ENCODE measurements at places on chromosomes 12 and 14.
A peak's percentile ranks its signal among the peaks of the same experiment; 100 is the strongest.

DNA sequence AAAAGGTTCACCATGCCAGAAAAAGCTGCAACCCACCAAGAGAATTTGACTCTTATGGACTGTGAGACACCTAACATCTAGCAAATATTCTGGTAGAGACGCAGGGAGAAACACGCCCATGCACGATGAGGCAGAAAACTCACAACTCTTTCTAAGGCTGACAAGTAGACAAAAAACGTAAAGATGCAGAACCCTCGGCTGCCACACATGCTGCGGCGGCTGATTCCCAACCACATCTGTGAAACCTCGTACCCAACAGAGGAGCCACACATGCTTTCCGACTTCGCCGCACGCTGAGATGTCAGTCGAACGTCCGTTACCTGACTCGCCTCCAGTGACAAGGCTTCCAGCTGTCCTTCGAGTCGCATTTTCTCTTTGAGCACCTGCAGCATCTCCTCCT, 21.8 kb downstream of the GOLGA3 start:
- DNase-seq = no peak

DNA sequence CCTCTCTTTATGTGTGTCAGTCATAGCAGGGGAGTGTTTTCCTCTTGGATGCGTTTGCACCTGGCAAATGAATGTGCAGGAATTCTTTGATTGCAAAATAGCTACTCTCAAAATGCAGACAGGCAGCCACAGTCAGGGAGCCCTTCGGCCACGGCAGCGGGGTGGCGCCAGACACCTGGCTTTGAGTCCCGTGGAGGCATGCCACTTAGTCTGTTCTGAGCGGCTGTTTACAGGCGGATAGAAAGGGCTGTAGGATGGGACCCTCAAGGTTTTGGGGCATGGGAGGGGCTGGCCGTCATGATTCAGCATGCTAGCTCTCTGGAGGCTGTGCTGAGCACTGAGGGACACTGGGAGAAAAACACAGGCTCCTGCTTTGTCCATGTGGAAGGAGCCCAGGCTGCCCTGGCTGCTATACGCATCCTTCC, 117.1 kb downstream of the SLC25A47 start:
- peak; percentile 71 for DNase-seq

DNA sequence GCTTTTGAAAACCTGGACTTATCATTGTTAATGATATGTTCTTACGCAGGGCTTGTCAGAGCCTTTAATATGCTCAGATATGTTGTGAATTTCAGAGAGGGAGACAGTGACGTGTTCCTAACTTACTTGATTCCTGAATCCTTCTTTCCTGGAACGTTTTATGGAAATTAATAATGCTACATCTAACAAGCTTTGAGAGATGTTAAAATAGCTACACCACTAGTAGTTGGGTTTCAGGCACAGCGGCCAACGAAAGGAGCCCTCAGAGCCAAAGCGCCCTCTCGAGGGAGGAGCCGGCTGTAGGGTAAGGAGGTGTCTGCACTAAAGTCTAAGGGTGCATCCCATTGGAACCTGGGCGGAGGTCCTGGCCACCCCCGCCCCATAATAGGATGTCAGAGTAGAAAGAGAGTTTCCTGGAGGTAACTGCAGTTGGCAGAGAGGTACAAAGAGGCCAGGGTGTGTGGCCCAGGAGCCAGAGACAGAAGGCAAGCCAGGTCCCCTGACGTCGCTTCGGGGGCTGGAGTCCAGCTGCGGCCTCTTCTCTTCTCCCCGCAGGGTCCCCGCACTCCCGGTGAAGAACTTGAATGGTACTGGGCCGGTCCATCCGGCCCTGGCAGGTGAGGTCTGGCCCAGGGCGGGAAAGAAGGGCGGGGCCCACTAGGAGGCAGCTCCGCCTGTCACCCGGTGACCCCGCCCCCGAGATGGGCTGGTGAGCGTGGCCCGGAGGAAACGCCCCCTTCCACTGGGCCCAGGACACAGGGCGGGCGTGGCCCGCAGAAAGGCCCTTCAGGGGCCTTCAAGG, 36.3 kb downstream of the DTX1 start:
- DNase-seq = no peak

GRCh38 chr12:105738051-105738450, 400.7 kb downstream of the NUAK1 start:
- DNase-seq = peak; percentile 91

GRCh38 chr12:63470161-63470560, 198.1 kb downstream of the DPY19L2 start:
- DNase-seq = no peak

GRCh38 chr14:68325267-68325807, 467.5 kb downstream of the ZFP36L1 start:
- no peak for DNase-seq

DNA sequence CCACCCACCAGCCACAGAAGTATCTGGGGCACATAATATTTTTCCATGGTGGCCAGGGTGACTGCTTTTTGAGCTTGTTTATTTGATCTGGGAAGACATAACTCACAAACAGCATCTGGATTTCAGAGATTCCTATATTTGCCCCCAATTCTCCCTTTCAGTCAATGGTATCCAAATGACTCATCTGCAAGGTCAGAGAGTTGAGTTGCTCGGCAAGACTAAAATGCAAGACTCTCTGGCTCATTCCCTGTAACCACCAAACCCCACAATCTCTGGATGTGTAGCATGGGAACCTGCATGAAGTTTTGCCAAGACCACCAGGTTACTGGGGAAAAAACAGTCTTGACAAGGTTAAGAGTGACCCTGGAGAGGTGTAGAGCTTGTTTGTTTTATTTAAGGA, 174.9 kb upstream of the FAR2 start:
- peak; percentile 34 for DNase-seq

GRCh38 chr12:97601934-97602720, 139.5 kb downstream of the RMST start:
- DNase-seq = no peak

Measured in cardiac fibroblast (primary cell).